Stimulated activated CD4-positive, alpha-beta T cell treated with anti-CD3 and anti-CD28 coated beads, Interleukin-4, amount 100 ng/mL, for 48 hours (primary cell): ENCODE measurements at places on chromosomes 12 and 14.

- no peak for DNase-seq
Measured at GRCh38 chr14:73251516-73252215, 14.4 kb downstream of the PAPLN start.

DNA sequence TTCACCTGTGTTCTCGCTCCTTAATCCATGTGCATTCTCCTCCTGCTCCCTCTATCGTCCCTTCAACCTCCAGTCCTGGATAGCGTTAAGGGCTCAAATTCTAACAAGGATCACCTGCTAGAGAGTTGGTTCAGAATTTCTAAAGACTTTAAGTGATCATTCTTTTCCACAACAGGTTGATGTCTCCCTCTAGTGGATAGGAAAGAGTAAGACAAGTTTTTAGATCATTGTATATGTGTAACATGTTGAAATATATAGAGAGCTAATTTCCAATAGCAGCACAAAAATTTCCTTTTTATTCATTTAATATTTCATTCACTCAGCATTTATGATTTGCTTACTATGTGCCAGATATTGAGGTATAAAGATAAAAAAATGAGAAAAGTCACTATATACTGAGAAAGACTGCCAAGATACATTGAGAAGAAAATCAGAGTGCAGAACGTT is 9.3 kb upstream of the ESR2 start:
- no peak for DNase-seq

DNA sequence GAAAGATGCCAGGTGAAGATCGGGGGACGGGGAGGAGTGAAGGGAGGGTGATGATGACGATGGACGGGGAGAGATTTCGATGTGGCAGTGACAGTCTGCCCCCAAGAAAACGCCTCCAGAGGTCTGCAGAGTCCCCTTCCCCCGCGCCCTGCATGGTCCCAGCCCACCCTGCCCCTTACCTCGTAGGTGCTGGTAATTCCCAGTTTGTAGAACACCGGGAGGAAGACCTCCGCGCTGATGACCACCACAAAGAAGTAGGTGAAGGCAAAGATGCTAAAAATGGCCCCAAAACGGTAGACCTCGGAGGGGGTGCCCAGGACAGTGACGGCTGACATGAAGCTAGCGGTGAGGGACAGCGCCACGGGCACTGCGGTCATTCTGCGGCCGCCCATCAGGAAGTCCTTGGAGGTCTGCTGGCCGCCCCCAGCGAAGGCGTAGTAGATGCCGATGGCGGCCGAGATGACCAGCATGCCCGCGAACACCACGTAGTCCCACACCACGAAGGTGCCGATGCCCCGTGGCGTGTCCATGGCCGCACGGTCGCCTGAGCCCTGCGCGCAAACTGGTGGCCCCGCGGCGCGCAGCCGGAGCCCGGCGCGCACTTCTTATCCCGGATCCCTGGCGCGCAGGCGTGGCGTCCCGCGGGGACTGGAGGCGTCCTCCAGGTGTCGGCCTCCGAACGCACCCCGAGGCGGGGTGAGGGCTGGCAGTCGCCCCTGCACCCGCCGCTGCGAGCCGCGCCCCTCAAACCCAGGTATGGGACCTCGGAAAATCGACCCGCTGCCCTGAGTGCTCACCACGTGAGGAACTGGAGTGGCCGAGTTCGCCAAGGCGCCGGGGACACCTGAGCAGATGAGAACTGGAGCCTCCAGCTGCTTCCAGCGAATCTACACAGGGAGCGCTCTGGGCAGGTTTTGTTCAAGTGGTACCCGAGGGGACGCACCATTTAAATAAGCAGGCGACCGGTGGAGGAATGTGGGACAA is at the start of gene SLC5A8:
Gene SLC5A8, minus strand, starts transcription at position 920 of the 984 bp plus-strand sequence. Its CDS starts 390 bp downstream, at position 530.
- no peak for DNase-seq

DNA sequence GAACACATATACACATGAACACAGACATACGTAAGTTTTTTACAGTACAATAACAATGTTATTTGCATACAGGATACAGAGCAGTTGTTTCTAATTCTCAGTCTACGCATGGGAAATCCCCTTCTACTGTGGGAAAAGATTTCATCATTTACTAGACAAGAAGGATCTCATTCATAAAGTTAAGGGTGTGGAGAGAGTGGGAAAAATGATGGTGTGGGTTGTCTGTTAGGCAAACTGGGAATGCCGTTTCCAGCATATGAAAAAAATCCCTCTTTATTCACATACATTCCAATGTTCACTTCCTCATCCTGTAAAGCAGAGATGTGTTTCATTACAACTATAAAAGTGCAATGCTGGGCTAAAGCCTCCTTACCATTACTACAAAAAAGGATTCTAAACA is 120.9 kb downstream of the SINHCAF start:
- DNase-seq, result no peak

DNA sequence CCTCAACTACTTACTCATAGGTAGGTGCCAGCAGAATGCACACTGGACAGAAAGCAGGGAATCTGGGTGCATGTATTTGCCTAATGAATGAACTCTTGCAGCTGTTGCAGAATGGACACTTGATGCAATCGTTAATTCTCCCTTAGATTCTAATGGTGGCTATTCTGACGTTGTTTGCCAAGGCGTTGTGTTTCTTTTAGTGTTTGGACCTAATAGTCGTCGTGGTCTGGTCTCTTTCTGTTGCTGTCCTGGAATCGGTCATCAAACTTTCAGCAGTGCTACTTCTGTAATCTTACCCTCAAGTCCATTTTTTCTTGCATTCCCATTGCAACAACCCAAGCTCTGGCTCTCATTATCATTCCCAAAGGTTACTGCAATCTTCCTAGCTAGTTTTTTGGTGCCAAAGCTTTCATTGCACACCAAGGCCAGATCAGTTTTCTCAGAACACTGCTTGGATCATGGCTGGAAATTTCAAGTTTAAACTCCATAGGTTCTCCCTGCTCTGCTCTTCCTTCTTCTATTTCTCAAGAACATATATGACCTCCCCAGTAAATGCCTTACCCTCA is 31.3 kb downstream of the BMP4 start:
- DNase-seq, result no peak

DNA sequence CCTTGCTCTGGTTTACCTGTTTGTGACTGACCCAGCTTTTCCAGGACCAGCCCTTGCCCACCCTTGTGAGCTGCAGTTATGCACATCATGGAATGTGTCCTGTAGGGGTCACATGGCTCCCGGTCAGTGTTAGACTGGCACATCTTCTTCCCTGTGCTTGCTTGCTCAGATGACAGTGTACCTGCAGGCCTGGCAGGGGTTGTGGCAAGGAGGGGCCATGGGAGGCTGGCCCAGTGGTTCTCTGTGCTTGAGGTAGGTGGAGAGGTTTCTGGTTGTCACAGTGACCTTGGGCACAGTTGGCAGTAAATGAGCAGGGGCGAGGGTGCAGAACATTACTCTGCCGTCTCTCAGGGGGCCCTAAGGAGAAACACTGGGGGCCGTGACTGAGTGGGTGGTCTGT is 27.6 kb upstream of the RD3L start:
- no peak for DNase-seq

DNA sequence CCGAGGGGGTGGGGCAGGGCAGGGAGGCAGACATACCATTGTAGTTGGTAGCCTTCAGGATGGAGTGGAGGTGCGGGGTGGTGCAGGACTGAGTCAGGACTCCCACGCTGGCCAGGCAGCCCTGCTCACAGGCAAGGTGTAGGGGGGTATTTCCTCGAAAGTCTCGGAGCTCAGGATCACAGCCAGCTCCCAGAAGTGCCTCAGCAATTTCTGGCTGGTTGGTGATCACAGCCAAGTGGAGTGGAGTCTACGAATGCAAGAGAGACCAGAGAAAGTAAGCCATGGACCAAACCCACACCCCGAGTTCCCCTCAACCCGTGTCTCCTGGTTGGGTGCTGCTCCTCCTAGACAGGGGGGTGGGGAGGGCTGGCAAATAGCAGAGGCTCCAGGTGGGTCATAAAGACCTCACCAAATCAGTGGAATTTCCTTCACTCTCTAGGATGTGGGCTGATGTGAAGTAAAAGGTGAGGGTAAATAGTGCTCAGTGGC is 1.4 kb downstream of the NFKBIA start:
- DNase-seq, result peak; percentile 33

- no peak for DNase-seq
Measured at GRCh38 chr12:16531621-16532020, 74.3 kb downstream of the LMO3 start.

GRCh38 chr12:54306925-54307741 is 6.3 kb upstream of the NFE2 start:
- DNase-seq, result no peak

- DNase-seq, result no peak
Measured at GRCh38 chr12:55051197-55051947, 31.6 kb downstream of the NEUROD4 start.

DNA sequence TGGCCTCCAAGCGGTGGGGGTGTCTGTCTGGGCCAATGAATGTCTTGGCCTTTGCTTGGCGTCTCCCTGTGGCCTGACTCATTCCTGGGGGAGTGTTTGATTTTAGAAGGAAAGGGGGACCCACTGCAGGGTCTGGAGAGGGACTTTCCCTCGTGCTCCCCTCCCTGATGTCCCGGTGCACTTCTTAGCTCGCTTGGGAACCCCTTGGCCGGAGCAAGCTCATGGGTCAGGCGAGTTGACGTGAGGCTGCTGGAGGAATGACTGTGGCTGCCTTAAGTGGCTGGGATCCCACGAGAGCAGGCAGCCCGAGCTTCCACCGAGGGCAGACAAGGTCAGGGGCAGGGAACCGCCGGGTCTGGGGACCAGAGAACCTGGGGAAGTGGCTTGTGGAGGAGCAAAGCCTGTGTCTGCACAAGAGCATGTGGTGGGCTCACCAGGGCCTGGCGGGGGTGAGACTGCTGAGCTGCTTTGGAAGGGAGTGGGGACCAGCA is 218.4 kb upstream of the C14orf180 start:
- no peak for DNase-seq

DNA sequence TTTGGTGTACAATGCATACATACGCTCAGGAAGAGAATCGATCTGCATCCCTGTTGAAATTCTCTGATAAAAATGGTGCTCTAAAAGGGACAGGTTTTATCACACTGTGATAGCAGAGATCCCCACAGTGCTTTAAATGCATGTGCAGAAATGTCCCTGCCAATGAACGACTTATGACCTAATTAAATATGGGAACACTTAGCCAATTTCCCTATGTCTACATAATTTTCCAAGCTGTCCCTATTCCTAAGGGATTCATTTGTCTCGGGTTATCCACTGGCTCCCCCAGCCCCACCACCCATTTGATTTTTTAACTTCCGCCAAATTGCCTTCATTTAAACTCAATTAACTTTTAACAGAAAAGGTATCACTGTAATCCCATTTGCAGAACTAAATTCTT is 284.6 kb downstream of the TMEM132D start:
- DNase-seq, result no peak

- DNase-seq, result no peak
Measured at GRCh38 chr12:89490922-89491321, 33.7 kb downstream of the GALNT4 start.

- DNase-seq, result no peak
Measured at GRCh38 chr14:54650331-54650958, 83.5 kb downstream of the SAMD4A start.

- no peak for DNase-seq
Measured at GRCh38 chr14:64789696-64790095, 85.5 kb downstream of the PLEKHG3 start.

DNA sequence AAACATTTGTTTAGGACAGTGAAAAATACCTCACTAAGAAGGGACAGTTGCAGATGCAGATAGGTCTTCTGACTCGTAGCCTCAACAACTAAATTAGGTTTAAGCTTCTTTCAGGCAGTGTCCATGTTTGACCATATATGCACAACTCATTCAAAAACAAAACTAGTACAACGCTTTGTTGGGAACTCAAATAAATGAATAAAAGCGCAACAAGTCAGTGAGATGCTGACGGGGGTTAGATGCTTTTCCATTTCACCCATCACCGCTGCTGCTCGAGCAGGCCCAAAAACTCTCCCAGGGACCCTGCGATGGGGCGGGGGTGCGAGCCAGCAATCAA is 633 bp downstream of the RPAP3 start:
- no peak for DNase-seq

- DNase-seq, result no peak
Measured at GRCh38 chr14:95535226-95536021, 574 bp downstream of the GLRX5 start.

GRCh38 chr12:13223179-13223804 is 26.8 kb downstream of the EMP1 start:
- DNase-seq, result no peak

GRCh38 chr14:68798621-68799020 is 5.8 kb upstream of the ZFP36L1 start:
- DNase-seq, result no peak

- DNase-seq, result no peak
Measured at GRCh38 chr12:109822951-109823411, 10.2 kb downstream of the TRPV4 start.

- DNase-seq, result no peak
Measured at GRCh38 chr14:55898938-55899337, 219.3 kb upstream of the PELI2 start.

GRCh38 chr14:79064214-79064613 is 894.0 kb downstream of the NRXN3 start:
- no peak for DNase-seq

DNA sequence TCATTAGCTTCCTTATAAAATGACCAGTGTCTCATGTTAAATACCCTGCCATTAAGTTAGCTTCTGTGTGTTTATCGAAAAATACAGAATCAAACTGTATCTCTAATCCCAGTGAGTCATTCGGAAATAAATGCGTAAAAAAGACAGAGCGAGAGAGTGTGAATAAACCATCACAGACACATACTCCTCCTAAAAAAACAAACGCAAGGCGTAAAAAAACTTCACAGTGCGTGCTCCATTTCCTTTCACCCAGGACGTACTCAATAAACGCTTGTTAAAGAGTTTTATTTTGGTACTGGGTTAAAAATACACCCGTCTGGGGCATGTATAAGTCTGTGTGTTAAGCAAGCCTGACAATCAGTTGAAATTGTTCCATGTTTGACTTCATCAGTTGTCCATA is 58.8 kb upstream of the ISM2 start:
- DNase-seq, result no peak

DNA sequence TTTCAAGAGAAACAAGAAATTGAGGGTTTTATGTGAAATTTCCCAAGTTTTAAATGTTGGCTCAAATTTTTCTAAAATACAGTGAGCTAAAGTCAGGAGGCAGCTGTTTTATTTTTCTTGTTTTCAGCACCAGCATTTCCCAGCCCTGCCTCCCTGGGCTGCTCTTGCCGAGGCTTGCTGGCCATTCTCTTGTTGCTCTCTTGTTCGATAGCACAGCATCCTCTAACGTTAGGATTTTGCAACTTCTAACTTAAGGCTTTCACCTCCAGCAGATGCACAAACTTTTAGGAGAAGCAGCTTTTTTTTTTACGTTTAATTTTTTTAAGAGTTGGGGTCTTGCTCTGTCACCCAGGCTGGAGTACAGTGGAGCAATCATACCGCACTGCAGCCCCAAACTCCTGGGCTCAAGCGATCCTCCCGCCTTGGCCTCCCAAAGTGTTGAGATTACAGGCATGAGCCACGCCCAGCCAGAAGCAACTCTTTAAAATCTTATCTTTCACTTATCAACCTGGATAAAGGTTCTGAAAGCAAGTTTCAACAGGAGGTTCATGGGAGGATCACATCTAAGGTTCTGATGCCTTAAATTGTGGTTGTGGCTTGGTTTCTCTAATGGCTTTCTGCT is 40.2 kb downstream of the B4GALNT3 start:
- DNase-seq, result no peak
